ENCODE measurements at places on chromosomes 5 and 9.
A peak's percentile ranks its signal among the peaks of the same experiment; 100 is the strongest.

DNA sequence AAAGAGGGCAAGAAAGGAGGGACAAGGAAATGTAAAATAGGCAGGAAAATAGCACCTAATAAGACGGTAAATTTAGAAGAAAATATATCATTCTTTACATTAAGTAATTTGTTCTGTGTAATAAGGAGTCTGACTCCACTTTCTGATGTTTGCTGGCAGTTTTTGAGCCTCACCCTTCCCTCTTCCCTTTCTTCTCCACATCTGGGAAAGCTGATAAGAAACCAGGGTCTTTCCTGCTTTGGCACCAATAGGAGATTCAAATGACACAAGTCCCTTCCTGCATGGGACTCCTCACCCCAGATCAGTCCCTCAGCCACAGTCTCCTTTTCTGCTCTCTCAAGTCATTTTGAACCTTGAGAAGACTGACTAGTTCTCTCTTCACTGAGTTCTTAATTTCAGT is 31.2 kb upstream of the LECT2 start:
- DNase-seq = no peak

DNA sequence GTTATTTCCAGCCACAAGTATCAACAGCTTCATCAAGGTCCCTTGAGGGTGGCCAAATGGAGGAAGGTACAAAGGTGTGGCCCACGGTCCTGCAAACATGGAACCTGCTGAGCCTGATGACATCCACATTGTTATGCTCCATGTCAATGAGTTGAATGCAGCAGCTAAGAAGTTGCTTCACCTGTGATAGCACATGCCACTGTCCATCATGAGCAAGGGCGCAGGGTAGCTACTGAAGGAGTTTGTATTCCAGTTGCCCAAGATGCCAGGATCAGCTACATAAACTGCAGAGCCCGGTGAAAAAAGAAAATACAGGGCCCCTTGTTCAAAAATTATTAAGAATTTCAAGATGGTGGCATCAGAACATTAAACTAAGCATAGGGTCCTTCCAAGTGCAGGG is 24.2 kb downstream of the LSM11 start:
- DNase-seq = no peak

- no peak for DNase-seq
Measured at GRCh38 chr5:171975262-171975876, 31.1 kb downstream of the FBXW11 start.

GRCh38 chr9:101639785-101640665 is 45.3 kb upstream of the PPP3R2 start:
- no peak for DNase-seq

- no peak for DNase-seq
Measured at GRCh38 chr5:61617039-61617438, 285.0 kb downstream of the ZSWIM6 start.

DNA sequence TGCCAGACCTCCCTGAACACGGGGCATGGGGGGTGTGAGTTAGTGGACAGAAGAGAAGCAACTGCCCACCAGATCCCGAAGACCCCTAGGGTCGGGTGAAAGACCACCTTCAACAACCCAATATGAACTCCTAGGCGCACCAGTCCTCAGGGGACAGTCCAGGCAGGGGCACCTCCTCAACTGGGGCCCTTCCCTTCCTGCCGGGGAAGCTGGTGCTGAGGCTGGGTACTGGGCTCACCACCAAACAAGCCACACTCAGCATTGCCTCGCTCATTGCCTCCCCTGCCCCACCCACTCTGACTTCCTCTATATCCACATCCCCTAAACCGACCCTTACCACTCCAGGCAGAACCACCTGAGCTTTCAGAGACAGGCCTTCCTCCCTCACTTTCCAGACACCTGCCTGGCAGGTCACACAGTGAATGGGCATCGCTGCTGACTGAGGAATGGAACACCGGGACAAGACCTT is 42.5 kb downstream of the SEMA4D start:
- DNase-seq = no peak

- no peak for DNase-seq
Measured at GRCh38 chr5:43429016-43429415, 16.8 kb upstream of the CCL28 start.

- no peak for DNase-seq
Measured at GRCh38 chr5:29262339-29263123, 1931.0 kb upstream of the CDH6 start.

DNA sequence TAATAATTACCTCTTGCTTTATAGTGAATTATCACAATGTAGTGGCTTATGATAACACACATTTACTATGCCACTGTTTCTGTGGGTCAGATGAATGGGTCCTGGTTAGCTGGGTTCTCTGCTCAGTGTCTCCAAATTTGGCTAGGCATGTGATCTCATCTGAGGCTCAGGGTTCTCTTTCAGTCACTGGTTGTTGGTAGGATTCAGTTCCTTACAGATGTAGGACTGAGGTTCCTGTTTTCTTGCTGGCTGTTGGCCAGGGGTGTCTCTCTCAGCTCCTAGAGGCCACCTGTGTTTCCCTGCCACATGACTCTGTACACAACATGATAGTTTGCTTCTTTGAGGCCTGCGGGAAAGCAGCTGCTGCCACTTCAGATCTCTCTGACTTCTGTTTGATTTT is 7.1 kb downstream of the NFX1 start:
- DNase-seq = no peak

GRCh38 chr5:74409166-74409706 is 231.3 kb downstream of the ENC1 start:
- DNase-seq = no peak

- no peak for DNase-seq
Measured at GRCh38 chr5:107876906-107877305, 206.2 kb upstream of the EFNA5 start.

GRCh38 chr5:56299212-56299611 is 66.1 kb upstream of the ANKRD55 start:
- no peak for DNase-seq

DNA sequence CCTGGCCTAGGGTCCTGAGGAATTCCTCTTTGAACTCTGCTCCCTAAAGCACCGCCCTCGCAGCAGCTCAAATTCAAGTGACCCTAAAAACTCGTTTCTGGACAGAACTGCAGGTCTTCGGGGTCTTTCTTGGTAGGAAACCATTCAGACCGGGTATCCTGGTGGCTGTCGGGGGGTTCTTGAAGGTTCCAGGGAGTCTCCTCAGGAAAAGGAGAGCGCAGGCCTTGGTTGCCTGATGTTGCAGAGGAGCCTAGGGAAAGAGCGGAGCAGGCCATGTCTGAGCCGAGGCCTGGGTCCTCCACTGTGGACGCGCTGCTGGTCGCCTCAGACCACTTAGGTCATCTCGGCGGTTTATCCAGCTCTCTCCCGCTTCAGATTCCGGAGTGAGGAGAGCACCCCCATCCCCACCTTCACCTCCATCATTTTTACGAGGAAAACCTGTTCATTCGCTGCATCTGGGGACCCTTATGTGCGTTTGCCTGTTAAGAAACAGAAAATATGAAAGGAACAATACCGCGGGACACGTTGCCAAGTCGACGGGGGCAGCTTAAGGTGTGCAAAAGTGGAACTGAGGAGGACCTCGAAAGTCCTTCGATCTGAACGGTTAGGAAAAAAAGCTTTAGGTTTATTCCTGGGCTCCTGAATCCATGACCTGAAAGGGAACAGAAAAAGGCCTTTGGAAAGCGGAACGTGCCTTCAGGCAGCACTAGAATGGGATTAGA is 299.4 kb downstream of the PARP8 start:
- DNase-seq = no peak

DNA sequence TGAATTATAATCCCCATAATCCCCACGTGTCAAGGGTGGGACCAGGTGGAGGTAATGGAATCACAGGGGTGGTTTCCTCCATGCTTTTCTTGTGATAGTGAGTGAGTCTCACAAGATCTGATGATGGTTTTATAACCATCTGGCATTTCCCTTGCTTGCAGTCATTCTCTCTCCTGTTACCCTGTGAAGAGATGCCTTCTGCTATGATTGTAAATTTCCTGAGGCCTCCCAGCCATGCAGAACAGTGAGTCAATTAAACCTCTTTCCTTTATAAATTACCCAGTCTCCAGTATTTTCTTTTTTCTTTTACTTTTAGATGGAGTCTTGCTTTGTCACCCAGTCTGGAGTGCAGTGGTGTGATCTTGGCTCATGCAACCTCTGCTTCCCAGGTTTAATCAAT is 182.7 kb upstream of the SEMA6A start:
- DNase-seq = no peak

- no peak for DNase-seq
Measured at GRCh38 chr5:15183520-15183919, 311.9 kb upstream of the ANKH start.

DNA sequence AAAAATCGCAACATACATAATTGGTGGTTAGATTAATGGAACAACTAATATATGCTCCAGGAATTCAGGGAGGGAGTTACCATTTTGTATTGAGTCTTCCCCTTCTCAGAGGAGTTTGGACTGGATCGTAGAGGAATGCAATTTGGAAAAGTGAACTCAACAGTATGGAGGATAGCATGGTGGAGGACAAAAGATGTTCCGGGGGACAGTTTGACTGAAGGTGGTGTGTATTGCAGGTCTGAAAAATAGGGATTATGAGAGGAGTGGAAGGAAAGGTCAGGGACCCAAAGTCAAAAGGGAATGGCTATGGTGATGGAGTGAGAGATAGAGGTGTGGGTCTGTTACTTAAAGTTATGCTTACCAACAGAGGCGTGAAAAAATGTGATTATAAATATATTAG is 1.5 kb downstream of the DNAJC21 start:
- no peak for DNase-seq

- DNase-seq = no peak
Measured at GRCh38 chr5:172362755-172363154, 79.2 kb upstream of the UBTD2 start.

DNA sequence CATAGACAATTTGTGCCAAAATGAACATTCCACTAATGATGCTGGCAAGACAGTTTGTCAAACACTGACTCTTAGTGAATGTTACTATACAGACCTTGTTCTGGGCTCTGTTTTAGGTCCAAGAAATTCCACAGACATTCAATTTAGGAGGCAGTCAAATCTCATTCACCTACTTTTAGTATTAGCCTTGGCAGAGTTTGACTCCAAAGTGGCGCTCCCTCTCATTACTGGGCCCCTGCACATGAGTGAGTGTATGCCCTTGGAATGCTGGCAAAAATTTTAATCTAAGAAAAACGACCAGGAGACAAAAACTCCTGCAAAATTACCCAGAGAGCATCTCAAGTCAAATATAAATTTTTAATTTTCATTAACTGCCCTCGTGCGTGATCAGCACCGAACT is 94.9 kb upstream of the SLC27A6 start:
- no peak for DNase-seq

DNA sequence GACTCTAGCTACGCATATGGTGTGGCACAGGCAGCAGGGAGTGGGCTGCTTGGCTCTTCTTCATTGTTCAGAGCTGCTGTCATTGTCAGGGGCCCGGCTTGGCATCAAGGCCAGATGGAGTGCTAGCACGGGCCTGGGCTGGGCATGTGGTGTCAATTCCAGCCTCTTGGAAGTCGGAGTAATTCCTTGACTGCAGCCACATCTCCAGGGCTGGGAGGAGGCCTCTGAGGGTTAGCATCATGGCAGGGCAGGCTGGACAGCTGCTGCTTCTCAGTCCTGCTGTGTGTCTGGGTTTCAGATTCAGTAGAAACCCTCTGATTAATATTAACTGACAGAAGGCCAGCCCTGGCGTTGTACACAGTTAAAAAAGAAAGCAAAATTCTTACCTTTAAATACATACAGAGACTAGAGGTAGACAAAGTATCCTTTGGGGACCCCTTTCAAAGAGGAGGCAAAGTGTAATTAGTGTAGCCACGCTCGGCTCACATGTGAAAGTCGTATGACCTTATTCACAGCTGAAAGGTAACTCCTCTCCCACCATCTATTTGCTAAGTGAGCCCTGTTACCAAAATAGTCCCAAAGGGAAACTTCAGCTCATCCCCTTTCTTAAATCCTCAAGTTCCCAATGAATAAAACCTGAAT is 126.4 kb downstream of the DOCK2 start:
- DNase-seq = no peak

- no peak for DNase-seq
Measured at GRCh38 chr5:103541114-103541513, 21.5 kb downstream of the NUDT12 start.

DNA sequence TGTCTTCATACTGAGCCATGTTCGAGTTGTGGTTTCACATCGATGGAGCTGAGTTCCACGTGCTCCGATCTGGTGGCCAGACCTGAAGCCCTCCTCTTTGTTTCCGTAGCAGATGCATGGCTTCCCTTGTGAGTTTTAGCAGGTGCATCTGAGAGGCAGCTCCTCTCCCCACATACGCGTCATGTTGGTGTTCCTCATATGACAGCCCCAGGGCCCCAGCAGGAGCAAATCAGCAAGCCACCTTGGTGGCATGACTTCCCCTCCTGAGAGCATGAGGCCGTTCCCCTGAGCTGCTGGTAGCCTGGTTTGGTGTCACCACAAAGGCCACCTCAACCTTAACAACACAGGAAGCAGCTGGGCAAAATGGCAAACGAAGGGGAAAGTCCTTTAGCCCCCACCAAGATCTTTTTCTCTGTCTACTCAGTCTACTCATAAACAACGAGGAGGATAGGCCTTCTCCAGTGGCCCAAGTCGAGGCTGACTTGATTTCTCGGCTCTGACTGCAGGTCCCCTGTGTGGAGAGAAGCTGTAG is 5.9 kb downstream of the CYFIP2 start:
- DNase-seq = peak; percentile 76

DNA sequence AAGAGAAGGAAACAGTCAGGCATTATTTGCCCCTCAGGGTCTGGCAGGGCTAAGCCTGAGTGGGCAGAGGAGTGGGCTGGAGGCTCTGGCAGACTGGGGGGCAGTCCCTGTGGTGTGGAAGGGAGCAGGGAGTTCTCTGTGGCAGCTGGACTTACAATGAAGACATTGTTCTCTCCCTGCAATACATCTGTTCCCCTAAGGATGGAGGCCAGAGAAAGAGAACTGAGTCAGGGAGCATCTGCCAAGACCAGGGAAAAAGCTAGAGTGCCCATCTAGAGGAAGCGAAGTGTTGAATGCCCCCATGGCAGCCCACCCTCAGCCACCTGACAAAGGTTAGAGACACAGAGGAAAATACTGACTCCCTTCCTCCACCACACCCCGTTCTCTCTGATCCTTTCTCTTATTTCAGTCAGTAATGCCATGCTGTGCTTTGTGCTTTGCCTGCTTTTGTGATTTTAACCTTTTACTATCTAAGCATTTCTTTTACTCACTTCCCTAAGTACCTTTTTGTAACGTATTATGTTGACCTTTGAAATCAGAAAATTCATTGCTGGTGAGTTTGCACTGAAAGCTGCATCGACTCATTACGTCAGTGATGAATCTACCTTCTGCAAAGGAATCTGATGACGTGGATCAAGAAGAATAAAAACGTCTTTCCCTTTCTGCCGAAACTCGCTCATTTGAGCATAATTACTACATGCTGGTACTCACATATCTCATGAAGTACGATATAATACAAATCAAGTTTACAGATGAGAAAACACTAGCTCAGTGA is 76.0 kb downstream of the ACTL7B start:
- DNase-seq = no peak
